A549 (cell line): ENCODE measurements at places on chromosomes 13 and 19. TPM values are rescaled to one million over a fixed set of nuclear protein-coding genes. Genes with fewer than 3 reads are reported as not detected.

GRCh38 chr19:51803967-51804366 is 9.0 kb downstream of the FPR3 start:
- no peak for DNase-seq

DNA sequence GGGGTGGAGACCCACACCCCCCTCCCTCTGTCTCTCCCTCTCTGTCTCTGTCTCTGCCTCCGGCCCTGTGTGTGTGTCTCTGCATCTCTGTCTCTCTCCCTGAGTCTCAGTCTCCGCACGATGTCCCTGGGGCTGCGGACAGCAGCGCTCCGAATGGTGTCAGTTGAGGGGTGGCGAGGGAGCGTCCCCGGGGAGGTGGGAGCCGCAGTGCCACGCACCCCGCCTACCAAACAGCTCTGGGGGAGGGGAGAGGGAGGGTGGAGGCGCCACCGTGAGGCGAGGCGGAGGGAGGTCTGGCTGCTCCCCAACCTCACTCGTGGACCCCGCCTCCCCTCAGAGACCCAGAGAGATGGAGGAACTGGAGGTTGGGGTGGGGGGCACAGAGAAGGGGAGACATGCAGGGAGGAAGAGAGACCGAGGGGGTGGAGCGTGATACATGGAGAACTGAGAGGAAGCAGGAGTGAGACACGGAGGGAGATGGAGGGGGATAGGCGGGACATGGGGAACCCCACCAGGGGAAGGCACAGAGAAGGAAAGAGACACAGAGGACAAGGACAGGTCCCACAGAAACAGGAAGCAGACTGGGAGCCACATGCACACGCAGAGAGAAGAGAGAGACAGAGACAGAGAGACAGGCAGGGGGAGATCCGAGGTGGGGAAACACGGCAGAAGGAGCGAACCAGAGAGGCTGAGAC is 7.2 kb downstream of the ERFL start:
- DNase-seq = no peak

MATK gene
- polyA plus RNA-seq = 0.25 to 0.45 TPM (median 0.32 TPM) in 3 replicates

GRCh38 chr19:56086671-56087430 is 34.2 kb downstream of the ZNF787 start:
- DNase-seq = no peak

B9D2 gene
- polyA plus RNA-seq = 22.5 to 26.1 TPM (median 24.4 TPM) in 3 replicates

CYP4F8 gene
- not detected in 3 replicates for polyA plus RNA-seq

TTC9B gene
- 0.04 TPM in 1 of 3 replicates, not detected in the others for polyA plus RNA-seq

DNA sequence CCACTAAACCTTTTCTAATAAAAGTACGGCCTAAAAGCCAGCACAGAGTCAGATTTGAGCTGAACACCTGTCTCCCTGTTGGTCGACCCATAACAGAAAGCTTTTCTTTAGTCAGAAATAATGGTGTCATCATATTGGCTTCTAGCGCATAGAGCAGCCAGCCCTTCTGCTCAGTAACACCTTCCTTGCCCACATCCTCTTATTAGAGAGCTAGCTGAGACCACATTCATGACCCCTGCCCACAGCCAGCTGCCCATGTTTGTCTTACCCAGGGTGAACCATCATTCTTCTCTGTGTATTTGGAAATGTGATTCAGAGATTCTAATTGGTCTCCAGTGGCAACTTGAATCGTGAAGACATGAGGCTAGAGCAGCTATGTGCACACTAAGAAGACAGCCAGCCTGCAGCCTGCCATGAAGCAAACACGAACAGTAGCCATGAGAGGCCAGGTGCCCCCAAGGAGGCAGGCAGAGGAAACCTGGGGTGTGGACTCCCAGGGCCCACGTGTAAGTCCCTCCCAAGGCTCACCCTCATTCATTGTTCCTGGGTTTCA is 82.3 kb upstream of the PDCD5 start:
- no peak for DNase-seq

GRCh38 chr19:27673986-27674385 is 1539.0 kb downstream of the UQCRFS1 start:
- DNase-seq = no peak

DNA sequence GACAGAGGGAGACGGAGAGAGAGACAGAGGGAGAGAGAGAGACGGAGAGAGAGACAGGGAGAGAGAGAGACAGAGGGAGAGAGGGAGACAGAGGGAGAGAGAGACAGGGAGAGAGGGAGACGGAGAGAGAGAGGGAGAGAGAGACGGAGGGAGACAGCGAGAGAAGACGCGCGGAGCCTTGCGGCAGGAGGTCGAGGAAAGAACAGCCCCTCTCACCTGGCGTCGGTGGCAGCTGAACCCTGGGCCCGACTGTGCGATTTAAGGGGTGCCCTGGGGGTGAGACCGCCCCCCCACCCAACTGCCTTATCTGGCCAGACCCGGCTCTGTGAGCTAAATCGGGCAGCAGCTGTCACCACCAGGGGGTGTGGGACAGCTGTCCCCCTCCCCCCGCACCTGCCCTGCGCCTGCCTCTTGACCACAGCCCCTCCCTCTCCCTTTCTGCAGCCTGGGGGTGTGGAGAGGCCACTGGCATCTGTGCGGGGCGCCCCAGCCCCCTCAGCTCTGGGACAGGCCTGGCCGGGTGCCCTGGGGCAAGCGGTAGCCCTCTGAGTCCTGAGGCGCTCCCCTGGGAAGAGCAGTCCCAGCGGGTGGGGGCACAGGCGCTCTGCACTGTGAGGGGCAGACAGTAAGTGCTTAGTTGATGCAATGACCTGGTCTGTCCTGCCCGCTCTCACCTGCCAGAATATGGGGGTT is 10.8 kb downstream of the JOSD2 start:
- DNase-seq = peak; percentile 50

THSD8 gene
- polyA plus RNA-seq = not detected in 3 replicates
